ENCODE measurements at places on chromosomes 2 and 18. TPM values are rescaled to one million over a fixed set of nuclear protein-coding genes. Genes with fewer than 3 reads are reported as not detected.

GAL3ST2 gene
- 0.14 TPM for polyA plus RNA-seq

KIF5C gene
- polyA plus RNA-seq = 5.4 TPM

- H3K36me3 ChIP-seq = no peaks in the 10 kb centered on the region
- no peak overlapping the region for H3K4me3 ChIP-seq
- H3K27ac ChIP-seq = no peak overlapping the region
- H3K4me1 ChIP-seq = no peaks in the 10 kb centered on the region
- no peak for DNase-seq
These were observed 47.2 kb downstream of the NETO1 start for GRCh38 chr18:72820571-72820970.

DNA sequence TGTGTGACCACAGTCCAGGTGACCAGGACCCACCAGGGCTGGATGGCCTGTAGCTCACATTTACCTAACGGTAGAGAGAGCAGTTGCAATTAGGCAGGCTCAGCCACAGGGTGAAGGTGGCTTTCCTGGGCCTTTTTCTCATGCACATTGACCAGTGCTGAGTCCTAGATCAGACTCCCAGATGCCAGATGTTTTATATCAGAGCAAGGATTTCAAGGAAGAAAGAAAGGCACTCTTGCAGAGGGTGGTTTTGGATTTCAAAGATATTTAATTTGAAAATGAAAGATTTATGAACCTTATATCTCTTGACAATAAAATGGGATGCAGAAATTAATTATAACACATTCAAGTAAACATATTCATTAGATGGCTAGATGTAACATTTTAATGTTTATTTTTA is 694.2 kb upstream of the GYPC start:
- no peak overlapping the region for H3K4me3 ChIP-seq
- H3K27me3 ChIP-seq = no peaks in the 10 kb centered on the region
- no peaks in the 10 kb centered on the region for H3K4me1 ChIP-seq
- no peak for DNase-seq

DNA sequence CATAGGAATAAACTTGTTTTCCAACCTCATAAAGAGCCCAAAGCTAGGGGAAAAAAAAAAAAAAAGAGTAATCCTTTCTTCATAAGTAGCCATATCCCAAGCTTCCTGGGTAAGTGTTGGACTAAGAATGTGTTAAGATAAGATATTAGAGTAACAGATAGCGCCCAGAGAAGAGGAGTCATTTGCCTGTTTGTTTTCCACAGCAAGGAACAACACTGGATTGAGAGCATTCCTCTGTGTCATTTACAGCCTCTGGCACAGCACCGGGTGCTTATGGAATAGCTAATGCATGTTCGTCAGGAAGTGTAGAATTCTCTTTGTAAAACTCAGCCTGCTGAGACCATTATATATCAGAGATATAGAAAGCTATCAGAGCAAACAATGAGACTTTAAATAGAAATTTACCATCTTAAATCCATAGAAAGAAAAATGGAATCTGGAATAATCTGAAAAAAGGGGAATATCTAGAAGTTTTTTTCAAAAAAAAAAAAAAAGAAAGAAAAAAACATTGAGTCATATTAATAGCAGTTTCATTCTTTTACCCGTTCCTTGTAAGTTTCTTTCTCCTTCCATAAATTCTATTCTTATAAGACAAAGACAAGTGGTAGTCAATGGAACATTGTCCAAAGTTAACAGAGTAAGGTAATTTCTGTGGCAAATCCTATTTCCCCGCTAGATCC is 37.6 kb downstream of the LRP2 start:
- no peaks in the 10 kb centered on the region for H3K27me3 ChIP-seq
- H3K4me1 ChIP-seq = no peaks in the 10 kb centered on the region
- no peak overlapping the region for H3K27ac ChIP-seq
- H3K4me3 ChIP-seq = no peak overlapping the region
- DNase-seq = no peak

EPHA4 gene
- polyA plus RNA-seq = 20.9 TPM

DNA sequence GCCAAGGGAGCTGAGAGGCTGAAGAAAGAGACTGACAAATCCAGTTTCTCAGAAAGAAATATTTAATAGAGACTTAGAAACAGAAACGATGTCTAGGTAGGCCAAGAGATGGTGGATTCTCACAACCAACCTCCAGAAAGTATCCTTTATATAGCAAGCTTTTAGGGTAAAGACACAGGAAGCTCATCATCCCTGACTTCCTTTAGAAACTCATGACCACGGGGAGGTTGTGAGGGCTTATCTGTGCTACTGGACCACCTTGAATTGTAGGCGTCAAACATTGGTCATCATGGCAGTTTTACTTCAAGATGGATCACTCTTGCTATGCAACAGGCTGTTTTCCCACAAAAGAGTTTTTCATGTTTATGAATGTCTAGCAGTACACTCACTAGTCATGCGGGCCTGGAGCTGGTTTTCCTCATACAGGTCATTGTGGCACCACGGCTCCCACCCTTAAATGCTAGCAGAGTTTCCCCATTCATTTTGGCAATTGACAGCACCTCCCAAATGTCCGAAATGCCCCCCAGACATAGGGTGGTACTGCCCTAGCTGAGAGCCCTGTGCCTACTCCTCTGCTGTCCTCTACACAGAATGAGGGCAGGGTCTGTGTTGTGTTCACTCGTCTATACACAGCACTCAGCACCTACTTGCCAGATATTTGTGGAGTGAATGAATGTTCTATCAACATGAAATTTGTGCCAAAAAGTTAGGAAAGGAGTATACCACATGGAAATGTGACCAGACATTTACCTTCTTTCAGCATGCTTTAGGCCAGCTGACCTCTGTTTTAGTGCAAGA is 89.0 kb downstream of the TMEM247 start:
- no peak overlapping the region for H3K4me3 ChIP-seq
- no peaks in the 10 kb centered on the region for H3K27me3 ChIP-seq
- no peak for DNase-seq
- H3K27ac ChIP-seq = no peak overlapping the region
- no peaks in the 10 kb centered on the region for H3K4me1 ChIP-seq

CXCR4 gene
- polyA plus RNA-seq = 1,556 TPM

DNA sequence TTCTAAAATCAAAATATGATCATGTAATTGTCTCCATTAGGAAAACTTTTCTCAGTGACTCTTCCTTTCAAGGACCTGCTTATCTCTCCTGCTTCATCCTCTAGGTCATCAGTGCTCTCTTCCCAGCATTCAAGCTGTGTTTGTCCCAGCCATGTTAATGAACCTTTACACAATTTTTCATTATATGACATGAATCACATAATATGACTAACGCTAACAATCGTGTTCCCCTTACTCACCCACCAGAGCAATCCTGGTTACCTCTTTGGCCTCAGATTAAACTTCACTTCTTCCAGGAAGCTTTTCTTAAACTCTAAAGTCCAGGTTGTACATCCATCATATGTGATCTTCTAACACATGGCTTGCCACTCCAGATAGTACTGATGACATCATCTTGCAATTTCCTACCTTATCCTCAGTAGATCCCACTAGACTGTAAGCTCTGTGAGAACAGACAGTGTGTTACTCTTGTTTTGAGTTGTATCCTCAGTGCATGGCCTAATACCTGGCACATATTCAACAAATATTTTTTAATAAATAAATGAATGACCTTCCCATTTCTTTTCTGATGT is 882.9 kb upstream of the ZEB2 start:
- H3K36me3 ChIP-seq = no peaks in the 10 kb centered on the region
- no peaks in the 10 kb centered on the region for H3K4me1 ChIP-seq
- H3K4me3 ChIP-seq = no peak overlapping the region
- DNase-seq = no peak
- H3K27me3 ChIP-seq = no peaks in the 10 kb centered on the region

DNA sequence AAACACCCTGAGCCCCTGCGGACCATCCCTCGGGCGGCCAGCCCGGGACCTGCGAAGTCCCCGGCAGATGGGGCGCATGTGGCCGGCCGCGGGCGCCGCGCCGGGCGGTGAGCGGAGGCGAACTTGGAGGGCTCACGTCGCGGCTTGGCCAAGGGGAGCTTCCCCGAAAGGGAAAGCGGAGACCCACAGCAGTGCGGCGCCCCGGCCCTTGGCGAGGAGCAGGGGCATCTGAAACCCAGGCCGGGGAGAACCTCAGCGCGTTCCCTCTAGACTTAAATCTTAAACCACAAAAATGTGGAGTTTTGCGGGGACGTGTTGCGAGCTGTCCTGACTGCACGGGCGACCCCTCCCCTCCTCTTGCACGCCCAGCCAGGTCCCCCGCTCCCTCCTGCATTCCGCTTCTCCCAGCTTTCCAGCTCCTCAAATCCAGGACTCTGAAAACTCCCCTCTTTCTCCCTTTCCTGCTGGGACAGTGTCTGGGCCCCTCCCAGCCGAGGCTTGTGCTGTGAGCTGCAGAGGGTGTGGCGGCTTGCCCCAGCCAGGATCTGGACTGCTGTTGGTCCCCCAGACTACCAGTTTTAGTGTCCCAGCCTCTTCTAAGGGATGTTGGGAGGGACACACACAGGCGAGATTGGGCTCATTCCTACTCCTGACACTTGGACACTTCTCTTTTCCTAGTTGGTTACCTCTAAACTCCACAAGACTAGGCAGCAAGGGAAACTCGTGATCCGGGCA is 1.3 kb downstream of the FMNL2 start:
- H3K4me1 ChIP-seq = peaks cover 4% of the 10 kb centered on the region
- H3K27ac ChIP-seq = no peak overlapping the region

GDF7 gene
- 0.22 TPM for polyA plus RNA-seq

ERMN gene
- 0.26 TPM for polyA plus RNA-seq

GRCh38 chr2:58911877-58912276 is 670.8 kb upstream of the FANCL start:
- no peaks in the 10 kb centered on the region for H3K27me3 ChIP-seq
- no peaks in the 10 kb centered on the region for H3K4me1 ChIP-seq
- no peak for DNase-seq
- no peaks in the 10 kb centered on the region for H3K36me3 ChIP-seq
- H3K27ac ChIP-seq = no peak overlapping the region
- H3K4me3 ChIP-seq = no peak overlapping the region

FRZB gene
- 0.43 TPM for polyA plus RNA-seq

DNA sequence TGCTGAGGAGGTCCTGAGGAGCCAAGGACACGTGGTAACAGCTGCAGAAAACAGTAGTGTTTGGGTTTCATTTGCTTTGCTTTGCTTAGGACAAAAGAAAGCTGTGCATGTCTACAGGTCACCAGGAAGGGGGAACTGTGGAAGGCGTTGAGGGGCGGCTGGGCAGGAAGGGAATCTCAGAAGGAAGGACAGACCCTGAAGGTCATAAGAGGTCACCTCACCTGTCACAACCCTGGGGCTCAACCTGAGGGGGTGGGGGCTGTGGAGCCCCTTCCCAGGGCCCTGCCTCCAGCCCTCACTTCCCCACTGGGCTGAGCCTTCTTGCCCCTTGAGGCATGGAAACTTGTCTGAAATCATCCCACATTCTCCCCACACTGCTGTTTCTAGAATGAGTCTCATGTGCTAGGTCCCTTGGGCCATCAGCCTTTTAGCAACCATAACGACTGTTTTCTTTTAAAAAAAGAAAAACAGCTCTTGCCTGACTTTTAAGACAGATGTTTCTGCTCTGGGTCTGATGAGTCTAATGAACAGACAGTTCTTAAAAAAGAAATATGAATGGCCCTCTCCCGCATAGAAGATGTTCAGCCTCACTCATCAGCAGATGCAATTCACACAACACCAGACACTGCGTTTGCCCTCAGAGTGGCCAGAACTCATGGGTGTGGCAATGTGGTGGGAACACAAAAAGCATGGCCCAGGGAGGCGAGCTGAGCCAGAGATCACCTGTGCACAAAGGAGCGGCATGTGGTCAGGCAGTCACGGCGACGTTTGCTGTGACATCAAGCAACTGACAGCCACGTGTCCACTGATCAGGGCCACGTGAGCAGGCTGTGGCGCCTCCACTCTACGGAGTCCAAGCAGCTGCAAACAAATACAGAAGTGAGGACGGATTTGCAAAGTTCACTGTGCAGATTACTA is 84.0 kb downstream of the SEPTIN10 start:
- no peak overlapping the region for H3K27ac ChIP-seq
- no peaks in the 10 kb centered on the region for H3K27me3 ChIP-seq
- no peak overlapping the region for H3K4me3 ChIP-seq
- no peak for DNase-seq

Measured in CD4-positive, alpha-beta memory T cell (primary cell).